ENCODE measurements at places on chromosomes 3 and 15. TPM values are rescaled to one million over a fixed set of nuclear protein-coding genes. Genes with fewer than 3 reads are reported as not detected.

Gene SLC22A14
- not detected for total RNA-seq

DNA sequence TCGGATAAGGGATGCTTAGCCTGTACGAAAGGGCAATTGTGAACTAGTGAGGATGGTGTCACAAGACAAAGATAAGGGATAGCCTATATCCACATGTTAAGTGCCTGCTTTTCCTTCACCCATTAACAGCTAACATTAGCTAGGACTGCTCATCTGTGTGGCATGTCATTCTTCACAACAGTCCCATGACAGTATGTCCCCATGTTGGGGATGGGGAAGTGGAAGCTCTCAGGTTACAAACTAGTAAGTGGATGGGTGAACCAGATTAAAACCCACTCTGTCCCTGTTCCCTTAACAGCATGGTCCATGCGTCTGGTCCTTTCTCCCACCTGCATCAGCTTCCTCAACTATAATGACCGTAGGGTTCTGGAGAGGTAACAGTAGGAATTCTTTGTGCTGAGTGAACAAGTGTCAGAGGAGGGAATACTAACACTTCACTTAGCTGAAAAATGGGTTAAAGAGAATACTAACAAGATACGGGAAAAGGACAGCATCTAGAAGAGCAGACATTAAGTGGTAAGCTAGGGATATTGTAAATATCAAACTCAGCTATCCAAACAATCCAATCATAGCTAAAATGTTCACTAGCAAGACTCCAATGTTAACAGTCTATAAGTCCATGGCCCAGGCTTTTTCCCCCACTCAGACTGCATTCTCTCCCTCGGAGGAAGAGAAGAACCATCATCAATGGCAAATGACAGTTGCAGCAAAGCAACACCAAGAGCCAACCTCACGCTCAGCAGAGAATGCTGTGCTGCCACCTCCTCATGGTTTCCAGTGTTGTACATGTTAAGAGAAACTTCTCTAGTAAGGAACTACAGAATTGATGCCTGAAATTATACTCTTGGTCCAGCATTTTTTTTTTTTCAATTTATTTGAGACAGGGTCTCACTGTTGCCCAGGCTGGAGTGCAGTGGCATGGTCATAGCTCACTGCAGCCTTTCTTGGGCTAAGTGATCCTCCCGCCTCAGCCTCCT is 5.0 kb downstream of the RPLP1 start:
- no peak for DNase-seq

DNA sequence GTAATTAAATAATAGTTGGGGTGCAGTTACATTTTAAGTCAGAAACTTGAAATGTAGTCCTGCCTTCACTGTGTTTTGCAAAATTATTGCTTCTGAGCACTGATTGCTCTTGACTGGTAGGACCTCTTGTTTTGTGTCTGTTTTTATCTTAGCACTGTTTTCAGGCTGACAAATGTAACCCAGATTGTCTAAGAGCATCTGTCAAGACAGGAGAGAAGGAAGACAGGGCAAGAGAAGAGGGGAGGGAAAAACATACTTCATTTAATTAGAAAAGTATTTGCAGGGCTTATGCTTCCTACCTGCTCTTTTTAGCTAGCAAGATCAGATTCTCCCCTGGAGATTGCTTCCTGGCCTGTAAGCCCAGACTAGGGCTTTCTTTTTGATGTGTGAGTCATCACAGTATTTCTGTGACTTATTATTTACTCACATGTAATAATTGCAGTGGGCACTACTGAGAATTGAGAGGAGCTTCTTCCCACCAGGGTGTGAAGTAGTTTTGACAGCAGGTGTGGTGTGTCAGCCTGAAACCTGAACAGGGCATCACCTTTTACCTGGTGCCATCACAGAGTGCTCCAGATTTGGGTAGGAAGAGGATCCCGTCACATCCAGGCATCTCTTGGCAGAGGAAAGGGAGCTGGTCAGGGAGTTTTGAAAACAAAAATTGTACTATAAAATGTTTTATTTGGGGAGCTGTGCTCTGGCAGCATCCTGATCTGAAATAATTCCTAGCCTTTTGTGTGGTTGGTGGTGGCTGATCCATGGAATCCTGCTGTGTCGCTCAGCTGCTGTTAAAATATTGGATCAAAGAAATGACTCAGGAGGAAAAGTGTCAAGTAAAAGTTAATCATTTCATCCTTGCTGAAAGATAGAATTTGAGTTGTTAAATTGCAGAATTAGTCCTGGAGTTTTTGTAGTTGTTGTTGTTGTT is 98.2 kb downstream of the TMEM108 start:
- no peak for DNase-seq

Gene SH3GL3
- 11.0 TPM for total RNA-seq

Gene FAM107A
- total RNA-seq: 0.13 TPM

Gene HMCES
- total RNA-seq: 52.4 TPM

- DNase-seq: no peak
These were observed 345.6 kb upstream of the THBS1 start for GRCh38 chr15:39235084-39235795.

Gene KLF15
- total RNA-seq: 10.8 TPM

Gene KLF13
- 30.6 TPM for total RNA-seq

- DNase-seq: no peak
These were observed 19.1 kb downstream of the ZNF710 start for GRCh38 chr15:90020021-90020735.

Gene SEMA3G
- total RNA-seq: 2.4 TPM

GRCh38 chr3:71694358-71694999 is 30.7 kb downstream of the EIF4E3 start:
- DNase-seq: no peak

DNA sequence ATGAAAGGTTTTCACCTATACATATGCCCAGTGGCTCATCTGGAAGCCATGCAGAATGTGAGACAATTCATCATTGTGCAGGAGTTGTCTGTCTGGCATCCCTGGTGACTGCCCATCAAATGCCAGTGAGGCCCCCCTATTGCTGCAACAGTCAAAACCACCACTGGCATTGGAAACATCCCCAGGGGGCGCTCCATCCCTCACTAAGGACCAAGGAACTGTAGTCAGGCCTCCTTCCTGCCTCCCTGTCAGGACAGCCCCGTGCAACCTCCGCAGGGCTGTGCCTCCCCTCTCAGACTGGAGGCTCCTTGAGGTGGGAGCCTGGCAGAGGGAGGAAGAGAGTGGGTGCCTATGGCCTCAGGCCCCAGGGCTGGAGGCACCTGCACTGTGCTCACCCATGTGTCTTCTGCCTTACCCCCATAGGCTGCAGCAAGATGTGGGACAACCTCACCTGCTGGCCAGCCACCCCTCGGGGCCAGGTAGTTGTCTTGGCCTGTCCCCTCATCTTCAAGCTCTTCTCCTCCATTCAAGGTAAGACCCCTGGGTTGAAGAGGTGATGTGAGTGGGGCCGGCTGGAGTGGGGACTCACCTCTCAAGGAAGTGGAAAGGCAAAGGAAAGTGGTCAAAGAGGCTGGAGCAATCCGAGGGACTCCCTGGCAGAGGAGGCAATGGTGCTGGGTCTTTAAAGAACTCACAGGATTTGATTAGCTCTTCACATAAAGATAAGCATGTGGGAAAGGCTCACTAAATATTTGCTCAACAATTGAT is 16.5 kb downstream of the VIPR1 start:
- DNase-seq: peak; percentile 76

DNA sequence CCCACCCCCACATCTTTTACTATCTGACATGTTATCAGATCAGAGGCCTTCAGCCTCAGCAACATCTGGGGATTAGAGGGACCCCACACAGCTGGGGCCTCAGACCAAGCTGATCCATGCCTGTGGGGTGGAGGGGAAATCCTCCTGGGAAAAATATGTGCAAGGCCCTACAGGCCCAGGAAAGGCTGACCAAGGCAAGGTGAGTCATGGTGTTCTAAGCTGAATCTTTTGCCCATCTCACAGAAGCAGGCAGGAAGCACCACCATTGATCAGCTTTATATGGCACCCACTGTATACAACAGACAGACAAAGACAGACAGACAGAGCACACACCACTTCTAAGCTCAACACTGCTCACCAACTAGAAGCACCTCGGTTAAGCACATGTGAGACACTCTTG is 12.4 kb upstream of the PARP6 start:
- DNase-seq: no peak

GRCh38 chr3:61649381-61650170 is 88.2 kb downstream of the PTPRG start:
- DNase-seq: no peak

Gene ATP13A5
- not detected for total RNA-seq

DNA sequence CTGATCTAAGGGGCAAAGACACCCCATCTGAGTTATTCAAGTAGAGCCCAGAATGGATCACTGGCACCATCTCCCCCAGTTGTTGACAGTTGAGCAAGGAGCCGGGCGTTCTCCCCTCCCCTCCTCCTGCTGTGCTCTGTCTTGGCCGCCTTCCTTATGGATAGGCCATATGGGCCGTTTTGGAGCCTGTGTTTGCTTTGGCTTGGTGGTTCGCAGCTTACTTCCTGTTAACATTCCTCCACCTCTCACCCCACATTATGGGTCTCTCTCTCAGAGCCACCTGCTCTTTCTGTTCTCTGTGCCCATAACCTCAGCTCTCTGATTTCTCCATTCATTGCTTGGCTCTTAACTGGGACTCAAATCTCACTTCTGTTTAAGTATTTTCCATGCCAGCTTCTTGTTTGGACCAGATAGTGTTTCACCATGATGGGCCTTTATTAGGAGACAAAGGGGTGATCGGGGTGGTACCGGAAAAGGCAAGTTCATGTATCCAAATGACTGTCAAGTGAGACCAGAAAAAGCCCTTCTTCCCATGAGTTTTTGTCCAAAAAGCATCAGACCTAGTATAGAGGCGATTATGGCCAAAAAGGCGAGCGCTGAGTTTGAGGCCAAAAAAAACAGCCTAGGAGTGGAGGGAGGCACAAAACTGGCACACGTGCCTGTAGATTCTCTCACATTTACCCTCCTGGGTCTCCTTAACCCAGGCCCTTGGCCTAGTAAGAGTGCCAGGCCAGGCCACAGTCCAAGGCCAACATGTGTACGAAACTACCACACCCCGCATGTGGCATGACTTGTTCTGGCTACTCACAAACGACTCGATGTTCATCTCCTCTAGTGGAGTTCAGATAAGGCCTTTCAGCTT is 62.6 kb downstream of the DUT start:
- no peak for DNase-seq

GRCh38 chr3:89411201-89411600 is 303.8 kb downstream of the EPHA3 start:
- DNase-seq: no peak

Gene ISG20
- total RNA-seq: 4.4 TPM

DNA sequence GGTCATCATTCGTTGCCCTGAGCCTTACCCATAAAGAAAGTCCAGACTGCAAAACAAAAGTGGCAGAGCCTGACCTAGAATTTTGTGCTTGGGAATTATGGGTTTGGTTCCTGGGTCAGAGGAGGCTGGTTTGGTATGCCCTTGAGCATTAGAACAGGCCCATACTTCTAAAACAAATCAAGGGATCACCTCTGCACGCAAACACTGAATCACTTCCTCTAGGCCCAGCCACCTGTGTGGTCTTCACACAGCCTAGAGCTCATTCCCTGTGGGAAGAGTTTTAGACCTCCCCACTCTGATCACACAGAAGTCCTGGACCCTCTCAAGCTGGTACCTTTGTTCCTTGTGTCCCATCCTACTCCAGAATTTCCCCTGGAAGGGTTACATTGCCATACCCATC is 59.4 kb downstream of the B3GNT5 start:
- DNase-seq: no peak

Gene CIDEC
- not detected for total RNA-seq

DNA sequence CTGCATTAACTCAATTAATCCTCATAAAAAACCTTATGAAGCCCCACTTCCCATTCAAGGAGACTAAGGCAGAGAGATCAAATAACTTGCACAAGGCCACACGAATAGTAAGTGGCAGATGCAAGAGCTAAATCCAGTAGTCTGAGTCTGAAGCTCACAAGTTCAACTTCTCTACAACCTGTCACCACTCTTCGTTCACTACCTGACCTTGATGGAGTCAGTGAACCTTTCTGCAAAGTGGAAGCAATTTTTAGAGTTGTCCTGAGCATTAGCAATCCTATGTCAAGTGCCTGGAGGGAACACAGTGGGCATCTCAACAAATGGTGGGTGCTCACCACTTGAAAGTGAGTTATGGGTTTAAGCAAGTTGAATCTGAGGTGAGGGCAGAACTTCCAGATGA is 2.1 kb upstream of the SPINT1 start:
- DNase-seq: no peak

DNA sequence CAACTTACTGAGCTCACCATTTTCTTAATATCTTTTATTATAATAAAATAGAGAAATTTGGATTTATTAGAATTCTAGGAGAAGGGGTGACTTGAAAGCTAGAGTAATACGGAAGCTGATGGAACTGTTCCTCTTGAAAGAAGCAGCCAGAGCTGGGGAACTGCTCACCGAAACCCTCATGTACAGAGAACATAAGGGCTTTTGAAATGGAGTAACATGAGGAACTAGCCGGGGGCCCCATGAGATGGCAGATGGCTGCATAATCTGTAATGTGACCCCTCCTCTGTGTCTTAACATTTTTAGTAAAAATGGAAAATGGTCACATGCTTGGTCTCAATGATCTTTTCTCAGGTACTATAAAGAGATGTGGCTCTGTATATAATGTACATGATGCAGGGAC is 15.7 kb upstream of the DYNC1LI1 start:
- DNase-seq: no peak

Gene IFT57
- total RNA-seq: 21.4 TPM

GRCh38 chr15:81724536-81724935 is 321.3 kb downstream of the MEX3B start:
- DNase-seq: no peak

GRCh38 chr3:18111796-18112232 is 313.3 kb downstream of the SATB1 start:
- DNase-seq: no peak

DNA sequence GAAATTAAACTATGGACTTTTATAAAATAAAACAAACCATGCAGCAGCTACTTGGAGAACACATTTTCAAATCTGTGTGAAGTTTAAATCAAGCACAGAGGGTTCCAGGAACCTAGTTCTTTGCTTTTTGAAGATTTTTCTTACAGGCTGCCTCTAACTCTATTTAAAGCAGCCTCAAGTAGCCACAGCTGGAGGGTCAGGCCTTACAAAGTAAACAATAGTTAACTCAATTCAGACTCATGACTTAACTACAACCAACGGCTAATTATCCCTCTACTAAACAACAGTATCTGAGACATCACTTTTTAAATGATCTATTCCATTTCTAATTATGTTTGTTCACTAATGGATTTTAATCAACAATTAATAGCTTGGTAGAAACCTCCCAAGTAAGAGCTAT is 9.8 kb downstream of the LRIG1 start:
- no peak for DNase-seq

GRCh38 chr15:61841466-61841865 is 218.8 kb downstream of the VPS13C start:
- no peak for DNase-seq

Gene TRPC1
- total RNA-seq: 18.6 TPM

GRCh38 chr15:76342058-76342381 is 5.4 kb downstream of the ISL2 start:
- peak; percentile 43 for DNase-seq

GRCh38 chr3:30962084-30962483 is 67.6 kb upstream of the GADL1 start:
- DNase-seq: no peak

DNA sequence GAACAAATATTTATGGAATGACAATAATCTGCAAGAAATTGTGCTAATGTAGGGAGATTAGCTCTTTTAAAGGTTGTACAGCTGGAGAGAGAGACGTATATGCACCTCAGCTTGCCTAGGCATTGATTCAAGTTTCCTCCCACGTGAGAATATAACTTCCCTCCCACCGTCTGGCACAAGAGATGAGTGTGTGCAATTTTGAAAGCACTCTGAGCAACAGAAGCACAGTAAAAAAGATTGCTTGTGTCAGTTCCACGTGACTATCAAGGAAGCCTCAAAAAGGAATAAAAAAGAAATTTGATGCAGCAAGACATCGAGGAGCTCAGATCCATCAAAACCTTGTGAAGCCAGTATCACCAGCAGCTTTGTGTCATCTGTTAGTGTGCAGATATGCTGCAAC is 435.3 kb downstream of the TUSC7 start:
- DNase-seq: no peak
